ENCODE measurements at places on chromosomes 1 and 21.

DNA sequence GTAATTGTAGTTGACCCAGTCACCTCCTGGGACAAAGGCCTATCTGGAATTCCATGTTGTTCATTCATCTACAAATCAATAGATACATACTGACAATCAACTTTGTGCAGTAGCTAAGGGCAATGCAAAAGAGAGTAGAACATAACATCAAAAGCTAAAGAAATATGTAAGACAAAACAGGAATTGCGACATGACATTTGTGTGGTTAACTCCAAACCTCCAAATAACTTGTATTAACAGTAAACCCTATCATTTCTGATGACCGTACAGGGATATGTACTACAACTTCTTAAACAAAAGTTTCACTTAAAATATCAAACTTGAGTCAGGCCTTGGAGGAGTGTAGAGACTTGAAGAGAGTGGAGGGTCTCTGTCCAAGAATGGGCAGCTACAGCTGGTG is 317.6 kb downstream of the SPATA17 start:
- DNase-seq: no peak

DNA sequence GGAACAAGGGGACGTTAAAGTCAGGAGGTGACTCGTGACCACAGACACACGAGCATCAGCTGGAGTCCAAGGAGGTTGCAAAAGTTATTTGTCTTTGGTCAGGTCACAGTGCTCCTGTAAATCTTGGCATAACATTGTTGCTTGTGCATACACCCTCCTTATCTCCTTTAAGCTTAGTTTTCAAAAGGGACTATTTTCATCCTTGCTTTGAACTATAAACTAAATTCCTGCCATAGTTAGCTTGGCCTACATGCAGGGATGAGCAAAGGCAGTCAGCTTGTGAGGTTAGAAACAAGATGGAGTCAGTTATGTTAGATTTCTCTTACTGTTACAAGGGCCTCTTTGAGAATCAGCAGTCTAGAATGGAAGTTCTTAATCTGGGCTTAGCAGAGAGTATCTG is 28.0 kb upstream of the FASLG start:
- no peak for DNase-seq

GRCh38 chr1:27318596-27318995 is 3.4 kb upstream of the TMEM222 start:
- peak; percentile 65 for DNase-seq

- peak; percentile 87 for DNase-seq
Observed at GRCh38 chr1:23168079-23168444, 594 bp downstream of the LUZP1 start.

GRCh38 chr1:157272729-157273524 is 134.7 kb upstream of the ETV3 start:
- no peak for DNase-seq

GRCh38 chr1:218880484-218881060 is 293.1 kb upstream of the LYPLAL1 start:
- DNase-seq: peak; percentile 23

GRCh38 chr21:20329636-20330035 is 668.6 kb upstream of the NCAM2 start:
- DNase-seq: no peak

- DNase-seq: peak; percentile 33
Observed at GRCh38 chr1:25617625-25618432, 1.2 kb downstream of the MAN1C1 start.

- no peak for DNase-seq
Observed at GRCh38 chr21:39388811-39389155, 39.9 kb upstream of the HMGN1 start.

GRCh38 chr1:36329817-36330216 is 6.4 kb upstream of the EVA1B start:
- no peak for DNase-seq

GRCh38 chr21:34887725-34888568 is 161.2 kb downstream of the RUNX1 start:
- DNase-seq: peak; percentile 63

GRCh38 chr1:116498789-116499628 is 71.8 kb downstream of the CD58 start:
- peak; percentile 88 for DNase-seq

GRCh38 chr1:244197851-244198375 is 146.8 kb downstream of the ZBTB18 start:
- no peak for DNase-seq

GRCh38 chr1:77040826-77041225 is 173.5 kb downstream of the ST6GALNAC5 start:
- DNase-seq: no peak

DNA sequence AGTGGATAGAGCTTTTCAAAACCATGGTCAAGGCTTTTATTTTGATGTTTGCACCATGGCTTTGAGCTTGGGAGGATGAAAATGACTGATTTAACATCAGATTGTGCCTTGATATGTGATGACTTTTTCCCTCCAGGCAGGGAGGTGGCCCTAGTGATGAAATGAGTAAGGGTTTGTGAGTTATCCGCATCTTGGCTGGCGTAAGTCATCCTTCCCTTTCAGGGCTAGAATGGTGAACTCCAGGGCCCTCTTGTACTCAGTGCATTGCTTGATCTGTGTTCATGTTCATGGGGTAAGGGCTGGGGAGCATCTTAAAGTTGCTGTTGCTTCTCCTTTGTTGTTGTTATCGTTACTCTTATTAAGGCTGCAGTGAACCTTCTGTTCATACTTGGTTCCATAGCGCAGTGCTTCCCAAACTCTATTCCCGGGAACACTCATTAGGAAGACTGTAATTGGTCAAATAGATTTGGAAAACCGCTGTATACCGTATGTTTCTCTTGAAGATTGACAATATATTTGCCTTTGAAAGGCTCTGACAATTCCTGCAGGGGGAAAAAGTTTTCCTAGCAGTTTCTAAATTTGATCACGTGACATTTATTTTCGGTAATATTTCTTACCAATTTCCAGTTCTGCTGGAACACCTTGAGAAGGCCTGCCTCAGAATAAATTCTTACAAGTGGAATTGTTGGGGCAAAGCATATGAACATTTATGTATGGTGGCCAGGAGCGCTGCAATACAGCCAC is 23.1 kb downstream of the GPR137B start:
- no peak for DNase-seq

- peak; percentile 39 for DNase-seq
Observed at GRCh38 chr1:56477164-56478111, 101.9 kb downstream of the PLPP3 start.
